Right lobe of liver (tissue), 6 donors: ENCODE measurements at places on chromosomes 12 and 14. TPM values are rescaled to one million over a fixed set of nuclear protein-coding genes. Genes with fewer than 3 reads are reported as not detected.

- H3K4me1 ChIP-seq: no peaks in the 10 kb centered on the region
- DNase-seq: no peak
- no peak overlapping the region for H3K27ac ChIP-seq
- H3K36me3 ChIP-seq: no peaks in the 10 kb centered on the region
Measured at GRCh38 chr14:105187935-105188524, 6.9 kb upstream of the NUDT14 start.

- H3K27me3 ChIP-seq: no peaks in the 10 kb centered on the region
- H3K27ac ChIP-seq: no peak overlapping the region
- no peak for DNase-seq
- H3K4me3 ChIP-seq: no peak overlapping the region
- no peaks in the 10 kb centered on the region for H3K36me3 ChIP-seq
- no peaks in the 10 kb centered on the region for H3K4me1 ChIP-seq
Measured at GRCh38 chr12:18306311-18306710, 45.0 kb downstream of the PIK3C2G start.

DNA sequence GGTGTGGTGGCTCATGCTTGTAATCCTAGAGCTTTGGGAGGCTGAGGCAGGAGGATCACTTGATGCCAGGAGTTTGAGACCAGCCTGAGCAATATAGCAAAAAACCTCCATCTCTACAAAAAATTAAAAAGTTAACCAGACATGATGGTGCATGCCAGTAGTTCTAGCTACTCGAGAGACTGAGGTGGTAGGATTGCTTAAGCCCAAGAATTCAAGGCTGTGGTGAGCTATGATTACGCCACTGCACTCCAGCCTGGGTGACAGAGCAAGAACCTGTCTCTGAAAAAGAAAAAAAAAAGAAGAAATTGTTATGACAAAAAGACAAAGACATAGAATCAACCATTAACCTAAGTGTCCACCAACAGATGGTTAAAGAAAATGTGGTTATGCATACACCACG lies 2.1 kb upstream of the ATP23 start:
- peaks cover 5% of the 10 kb centered on the region for H3K4me1 ChIP-seq
- H3K4me3 ChIP-seq: no peak overlapping the region
- no peaks in the 10 kb centered on the region for H3K36me3 ChIP-seq
- no peaks in the 10 kb centered on the region for H3K27me3 ChIP-seq
- H3K27ac ChIP-seq: no peak overlapping the region

DNA sequence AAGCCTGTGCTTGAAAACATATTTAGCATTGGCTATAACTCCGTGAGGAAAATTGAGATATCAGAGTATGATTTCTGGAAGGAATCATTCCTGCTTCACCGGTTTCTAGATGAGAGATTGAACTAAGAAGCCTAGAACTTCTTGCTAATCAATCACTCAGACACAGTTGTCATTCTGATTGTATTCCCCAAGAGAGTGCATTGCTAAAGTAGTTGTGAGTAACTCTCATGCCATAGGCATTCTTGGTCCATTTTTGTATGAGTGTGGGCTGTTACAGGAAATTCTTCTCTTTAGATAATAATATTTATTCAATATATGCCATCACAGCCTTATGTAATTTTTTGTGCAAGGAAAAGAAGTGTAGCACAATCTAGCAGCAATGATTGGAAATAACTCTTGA lies 893.3 kb upstream of the MDGA2 start:
- no peak for DNase-seq
- no peaks in the 10 kb centered on the region for H3K36me3 ChIP-seq
- no peaks in the 10 kb centered on the region for H3K4me1 ChIP-seq
- H3K27ac ChIP-seq: no peak overlapping the region
- H3K4me3 ChIP-seq: no peak overlapping the region

DNA sequence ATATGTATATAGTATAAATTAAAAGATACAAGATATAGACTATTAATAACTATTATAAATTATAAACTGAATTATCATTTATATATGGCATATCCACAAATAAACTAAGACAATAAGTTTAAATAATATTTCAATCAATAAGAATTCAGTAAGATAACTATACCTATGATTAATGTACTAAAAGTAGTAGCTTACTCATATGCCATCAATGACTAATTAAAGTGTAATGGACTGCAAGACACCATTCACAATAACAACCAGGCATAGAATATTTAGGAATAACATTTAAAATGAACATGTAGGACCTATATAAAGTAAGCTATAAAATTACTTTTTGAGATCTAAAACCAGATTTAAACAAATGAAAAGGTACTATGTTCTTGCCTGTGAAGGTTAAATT lies 18.8 kb downstream of the KCNC2 start:
- H3K27ac ChIP-seq: no peak overlapping the region
- DNase-seq: no peak
- H3K27me3 ChIP-seq: no peaks in the 10 kb centered on the region
- H3K4me1 ChIP-seq: no peaks in the 10 kb centered on the region
- H3K36me3 ChIP-seq: no peaks in the 10 kb centered on the region
- H3K4me3 ChIP-seq: no peak overlapping the region

LRRC10 gene
- total RNA-seq: not detected

OR4Q2 gene
- total RNA-seq: not detected

SUDS3 gene
- 13.0 TPM for total RNA-seq
